CD4-positive, alpha-beta T cell treated with Interleukin-12 subunit alpha and Interleukin-12 subunit beta, for 1 hour (primary cell): ENCODE measurements at places on chromosomes 7 and 10.

DNA sequence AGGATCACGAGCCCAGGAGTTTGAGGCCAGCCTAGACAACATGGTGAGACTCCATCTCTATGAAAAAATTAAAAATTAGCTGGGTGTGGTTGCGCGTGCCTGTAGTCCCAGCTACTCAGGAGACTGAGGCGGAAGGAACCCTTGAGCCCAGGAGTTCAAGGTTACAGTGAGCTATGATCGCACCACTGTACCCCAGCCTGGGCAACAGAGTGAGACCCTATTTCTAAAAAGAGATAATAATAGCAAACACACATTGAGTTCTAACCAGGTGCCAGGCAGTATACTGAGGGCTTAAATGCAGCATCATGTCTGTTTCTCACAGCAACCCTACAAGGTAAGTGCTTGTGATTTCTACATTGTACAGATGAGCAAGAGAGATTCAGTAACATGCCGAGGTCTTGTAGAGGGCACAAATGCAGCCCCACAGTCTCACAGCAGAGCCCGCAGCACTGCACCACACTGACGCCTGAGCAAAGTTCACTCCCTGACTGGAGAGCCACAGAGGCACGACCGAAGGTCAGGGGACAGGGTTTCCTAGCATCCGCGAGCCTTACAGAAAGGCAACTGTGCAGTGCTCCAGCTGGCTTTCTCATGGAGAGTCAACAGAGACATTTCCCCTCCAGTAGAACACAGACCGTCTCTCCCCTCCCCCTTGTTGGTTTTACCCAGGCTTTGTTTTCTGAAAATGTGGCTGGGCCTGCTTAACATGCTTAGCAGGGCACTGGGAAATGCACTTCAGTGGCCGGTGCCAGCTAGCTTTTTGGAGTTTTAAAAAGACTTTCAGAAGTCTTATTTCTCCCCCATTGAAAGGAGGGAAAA, 36.5 kb downstream of the PDSS1 start:
- DNase-seq: no peak

DNA sequence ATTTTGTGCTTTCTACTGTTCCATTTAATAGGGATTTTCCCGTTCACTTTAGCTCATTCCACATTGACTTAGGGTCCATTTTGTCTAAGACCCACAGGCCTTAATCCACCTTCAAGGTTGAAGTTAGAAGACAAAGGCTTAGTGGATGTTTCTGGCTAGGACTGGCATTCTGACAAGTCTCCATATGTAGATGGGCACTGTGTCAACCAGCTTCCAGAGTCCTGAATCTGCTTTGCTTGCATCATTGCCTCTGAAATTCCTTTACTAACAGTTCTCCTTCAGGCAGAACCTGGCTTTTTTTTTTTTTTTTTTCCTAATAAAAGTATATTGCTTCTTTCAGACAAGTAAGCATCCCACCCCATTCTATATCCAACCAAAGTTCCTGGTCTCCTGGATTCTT, 69.6 kb upstream of the PDCD4 start:
- DNase-seq: no peak

DNA sequence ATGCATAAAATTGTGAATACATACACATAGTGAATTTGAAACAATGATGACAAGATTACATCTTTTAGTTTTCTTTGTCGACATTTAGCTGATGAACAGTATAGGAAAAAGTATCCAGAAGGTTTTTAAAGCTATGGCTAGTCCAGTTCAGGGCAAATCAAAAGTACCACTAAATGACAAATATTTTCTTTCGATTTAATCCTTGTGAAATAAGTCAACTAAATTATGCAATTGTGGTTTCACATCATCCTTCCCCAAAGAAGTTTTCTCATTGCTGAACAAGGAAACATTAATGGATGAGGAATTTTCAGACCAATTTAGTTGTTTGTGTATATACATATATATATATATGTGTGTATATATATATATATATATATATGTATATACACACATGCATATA, 774.0 kb downstream of the DNAJB9 start:
- DNase-seq: no peak

- DNase-seq: no peak
These were observed 519 bp upstream of the ZNF655 start for GRCh38 chr7:99557940-99558305.

- DNase-seq: no peak
These were observed 41.0 kb upstream of the RAPGEF5 start for GRCh38 chr7:22397981-22398380.

DNA sequence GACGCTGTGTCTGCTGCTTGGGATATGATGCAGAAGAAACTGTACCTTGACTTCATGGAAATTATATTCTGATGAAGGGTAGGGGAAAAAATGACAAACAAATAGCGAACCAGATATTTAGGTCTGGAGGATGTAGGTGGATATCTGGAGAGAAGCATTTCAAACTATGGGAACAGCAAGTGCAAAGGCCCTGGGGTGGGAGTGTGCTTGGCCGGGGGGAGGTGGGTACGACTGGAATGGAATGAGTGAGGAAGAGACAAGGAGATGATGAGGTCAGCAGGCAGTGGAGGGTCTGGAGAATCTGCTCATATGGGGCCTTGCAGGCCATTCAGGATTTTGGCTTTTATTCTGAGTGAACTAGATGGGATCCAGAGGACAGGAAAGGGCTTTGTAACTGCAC, 65.2 kb downstream of the TLL2 start:
- DNase-seq: no peak

DNA sequence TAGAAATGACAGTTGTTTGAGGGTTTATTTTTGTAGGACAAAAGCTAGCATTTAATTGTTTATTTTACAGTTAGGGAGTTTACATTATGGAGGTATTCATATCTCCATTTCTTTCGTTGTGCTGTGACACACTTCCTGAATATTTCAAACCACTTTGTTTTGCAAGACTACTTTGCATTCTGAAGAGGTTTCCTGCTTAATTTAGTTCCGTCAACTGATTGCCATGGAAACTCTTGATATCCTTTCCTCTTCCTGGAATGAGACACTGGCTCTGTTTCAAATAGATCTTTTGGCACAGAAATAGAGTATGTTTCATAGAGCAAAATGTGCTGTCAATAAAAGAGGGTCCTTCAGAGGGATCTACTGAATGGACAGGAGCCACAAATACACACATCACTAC, 159.5 kb upstream of the AGR3 start:
- DNase-seq: peak; percentile 30

DNA sequence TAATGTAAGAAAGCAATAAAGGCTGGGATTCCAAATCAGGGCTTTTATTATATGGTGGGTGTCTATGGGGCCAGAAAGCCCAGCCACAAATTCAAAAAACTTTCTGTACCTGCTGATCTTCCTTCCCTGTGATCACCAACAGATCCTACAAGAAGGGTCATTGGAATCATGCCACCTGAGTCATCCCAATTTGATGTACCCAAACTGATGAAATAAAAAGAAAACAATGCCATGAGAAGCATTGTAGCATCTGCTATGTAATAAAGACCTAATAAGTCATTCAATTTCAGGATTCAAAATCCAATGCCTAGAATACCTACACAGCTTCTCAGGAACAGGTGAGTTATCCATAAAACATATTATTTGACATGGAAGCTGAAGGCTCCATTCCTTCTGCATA, 228.8 kb downstream of the DKK1 start:
- DNase-seq: no peak
